Stimulated activated CD8-positive, alpha-beta memory T cell treated with anti-CD3 and anti-CD28 coated beads, Interleukin-7, amount 100 ng/mL, for 1 hour (primary cell): ENCODE measurements at places on chromosomes 1 and 21.

DNA sequence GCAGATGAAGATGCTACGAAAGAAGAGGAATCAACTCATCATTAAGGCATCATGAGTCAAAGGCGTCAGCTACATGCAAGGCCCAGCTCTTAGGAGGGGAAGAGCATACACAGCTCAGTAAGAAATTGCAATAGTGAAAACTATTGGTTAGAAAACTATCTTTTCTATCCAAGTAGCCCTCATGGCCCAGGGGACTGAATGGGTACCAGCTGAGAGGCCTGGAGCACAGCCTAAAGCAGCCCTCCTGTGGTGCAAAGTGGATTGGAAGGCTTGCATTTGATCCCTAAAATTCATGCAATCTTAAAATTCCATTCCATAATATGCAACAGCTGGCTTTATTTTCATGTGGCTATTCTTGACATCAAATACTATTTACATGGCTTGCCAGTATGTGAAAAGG lies 251.8 kb upstream of the USP24 start:
- DNase-seq = no peak

GRCh38 chr1:23434260-23434775 lies 9.8 kb upstream of the TCEA3 start:
- DNase-seq = no peak

DNA sequence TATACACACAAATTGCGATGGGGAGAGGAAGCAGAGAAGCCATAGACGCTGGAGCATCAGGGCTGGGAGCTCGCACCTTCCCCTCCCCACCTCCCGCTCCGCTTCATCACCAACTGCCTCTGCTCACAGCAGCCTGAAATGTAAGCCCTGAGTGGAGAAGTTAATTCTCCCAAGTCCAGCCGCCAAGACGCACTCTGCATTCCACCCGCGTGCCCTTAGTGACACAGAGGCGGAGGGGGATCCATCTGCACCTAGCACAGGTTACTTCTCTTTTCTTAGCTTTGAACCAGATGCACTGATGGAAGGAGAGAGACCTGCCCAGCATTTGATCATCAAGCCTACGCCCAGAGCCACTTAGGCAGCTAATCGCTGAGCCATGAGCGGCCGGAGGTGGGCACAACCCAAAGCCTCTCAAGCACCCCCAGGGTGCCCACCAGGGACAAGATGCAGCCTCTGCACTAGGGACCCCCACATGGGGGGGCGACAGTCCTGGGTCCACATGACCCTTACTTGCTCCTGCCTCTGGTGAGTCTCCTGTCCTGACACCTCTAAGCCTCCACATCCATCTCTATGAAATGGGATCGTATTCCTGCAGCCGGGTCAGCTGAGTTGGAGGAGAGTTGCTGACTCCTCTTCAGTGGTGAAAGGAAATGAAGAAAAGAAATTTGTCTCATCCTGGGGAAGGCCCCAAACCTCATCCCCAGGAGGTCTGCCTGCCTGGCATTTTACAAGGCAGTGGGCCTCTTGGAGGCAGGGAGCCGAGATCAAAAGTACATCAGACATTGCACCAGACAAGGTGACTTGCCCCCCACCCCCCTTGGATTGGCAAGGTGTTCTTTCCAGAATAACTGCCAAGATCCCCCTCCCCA lies 316.2 kb downstream of the MATN1 start:
- DNase-seq = no peak

- DNase-seq = no peak
Measured at GRCh38 chr1:46677339-46677738, 5.7 kb downstream of the TEX38 start.

DNA sequence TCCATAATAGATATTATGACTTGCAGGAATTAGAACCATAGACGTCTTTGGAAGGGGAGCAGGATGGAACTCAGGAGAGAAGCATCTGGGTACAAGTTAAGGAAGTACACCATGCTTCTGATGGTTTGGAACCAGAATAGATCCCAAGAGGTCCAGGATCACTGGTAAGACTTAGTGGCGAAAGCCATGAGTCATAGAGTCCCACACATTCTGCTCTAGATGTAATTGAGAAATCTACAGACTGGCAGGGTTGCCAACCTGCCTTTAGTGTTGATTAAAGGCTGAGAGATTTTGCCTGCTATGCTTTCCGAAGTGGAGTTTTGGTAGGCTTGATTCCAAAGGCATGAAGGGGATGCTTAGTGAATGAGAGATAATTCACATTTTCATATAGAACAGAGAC lies 57.1 kb upstream of the C1orf87 start:
- DNase-seq = no peak

GRCh38 chr1:219820551-219820950 lies 107.8 kb downstream of the SLC30A10 start:
- DNase-seq = no peak

- DNase-seq = no peak
Measured at GRCh38 chr1:87834941-87835340, 506.3 kb downstream of the LMO4 start.

- DNase-seq = no peak
Measured at GRCh38 chr1:181557313-181557712, 74.0 kb downstream of the CACNA1E start.

DNA sequence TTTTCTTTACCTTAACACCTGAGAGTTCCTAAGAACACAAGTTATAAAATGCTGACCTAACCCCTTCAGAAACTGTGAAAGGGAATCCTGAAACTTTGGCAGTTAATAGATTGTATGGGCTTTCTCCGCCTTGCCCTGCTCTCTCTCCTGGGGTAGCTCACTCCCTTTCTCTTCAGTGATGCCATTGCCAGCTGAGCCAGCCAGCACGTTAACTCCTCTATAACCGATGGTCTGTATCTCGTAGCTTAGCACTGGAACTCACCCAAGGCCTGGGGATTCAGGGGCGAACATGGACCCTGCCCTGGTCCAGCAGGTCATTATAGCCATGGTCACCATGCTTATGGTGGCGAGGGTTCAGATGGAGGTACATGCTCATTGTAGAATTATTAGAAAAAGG lies 40.7 kb downstream of the TRAPPC10 start:
- no peak for DNase-seq

GRCh38 chr21:31383770-31384169 lies 39.7 kb upstream of the TIAM1 start:
- DNase-seq = no peak

- DNase-seq = no peak
Measured at GRCh38 chr1:67680486-67680885, 4.5 kb upstream of the GADD45A start.

DNA sequence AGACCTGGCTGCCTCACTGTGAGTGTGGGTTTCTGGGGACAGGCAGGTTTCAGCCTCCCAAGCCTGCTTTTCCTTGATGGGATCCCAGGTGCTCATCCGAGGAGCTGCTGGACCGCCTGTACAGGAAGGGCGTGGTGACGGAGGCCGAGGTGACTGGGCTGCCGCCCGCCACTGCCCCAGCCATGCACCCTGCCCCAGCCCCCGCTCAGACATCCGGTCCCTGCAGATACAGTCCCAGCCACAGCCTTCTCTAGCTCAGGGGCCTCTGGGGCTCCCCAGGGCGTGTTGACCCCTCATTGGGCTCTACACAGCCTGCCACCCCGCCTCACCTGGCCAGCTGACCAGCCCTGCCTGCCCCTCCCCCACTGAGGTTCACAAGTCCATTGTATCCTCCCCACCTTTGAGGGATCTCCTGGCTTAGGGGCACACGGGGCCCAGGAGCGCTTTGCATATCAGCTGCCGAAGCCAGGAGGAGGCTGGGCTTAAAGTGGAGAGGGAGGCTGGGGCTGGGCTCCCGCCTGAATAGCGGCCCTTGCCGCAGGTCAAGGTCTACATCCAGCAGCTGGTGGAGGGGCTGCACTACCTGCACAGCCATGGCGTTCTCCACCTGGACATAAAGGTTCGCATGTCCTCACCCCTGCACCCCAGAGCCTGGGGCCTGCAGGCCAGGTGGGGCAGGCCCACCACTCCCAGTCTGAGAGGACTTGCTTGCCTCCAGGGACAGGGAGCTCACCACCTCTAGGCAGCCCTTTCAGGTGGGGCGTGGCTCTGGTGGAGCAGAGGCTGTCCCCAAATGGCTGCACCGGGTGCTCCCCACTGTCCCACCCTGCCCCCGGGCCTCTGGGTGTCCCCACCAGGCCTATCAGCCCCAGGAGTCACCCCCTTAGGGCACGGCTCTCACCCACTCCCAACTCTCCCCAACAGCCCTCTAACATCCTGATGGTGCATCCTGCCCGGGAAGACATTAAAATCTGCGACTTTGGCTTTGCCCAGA lies 38.5 kb downstream of the TRIM11 start:
- no peak for DNase-seq

DNA sequence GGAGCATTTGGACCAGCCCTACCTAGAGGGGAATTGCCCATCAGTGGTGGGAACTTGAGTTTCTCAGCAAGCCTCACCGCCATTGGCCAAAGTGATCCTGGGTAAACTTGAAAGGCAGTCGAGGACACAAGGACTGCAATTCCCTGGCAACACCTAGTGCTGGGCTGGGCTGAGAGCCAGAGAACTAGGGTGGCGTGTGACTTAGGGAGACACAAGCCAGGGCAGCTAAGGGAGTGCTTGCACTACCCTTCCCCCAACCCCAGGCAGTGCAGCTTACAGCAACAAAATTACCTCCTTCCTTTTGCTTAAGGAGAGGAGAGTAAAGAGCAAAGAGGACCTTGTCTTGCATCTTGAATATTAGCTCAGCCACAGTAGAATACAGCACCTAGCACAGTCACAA lies 176.9 kb upstream of the PRMT6 start:
- DNase-seq = no peak

GRCh38 chr1:66764994-66765578 lies 12.8 kb downstream of the DYNLT5 start:
- DNase-seq = peak; percentile 23

DNA sequence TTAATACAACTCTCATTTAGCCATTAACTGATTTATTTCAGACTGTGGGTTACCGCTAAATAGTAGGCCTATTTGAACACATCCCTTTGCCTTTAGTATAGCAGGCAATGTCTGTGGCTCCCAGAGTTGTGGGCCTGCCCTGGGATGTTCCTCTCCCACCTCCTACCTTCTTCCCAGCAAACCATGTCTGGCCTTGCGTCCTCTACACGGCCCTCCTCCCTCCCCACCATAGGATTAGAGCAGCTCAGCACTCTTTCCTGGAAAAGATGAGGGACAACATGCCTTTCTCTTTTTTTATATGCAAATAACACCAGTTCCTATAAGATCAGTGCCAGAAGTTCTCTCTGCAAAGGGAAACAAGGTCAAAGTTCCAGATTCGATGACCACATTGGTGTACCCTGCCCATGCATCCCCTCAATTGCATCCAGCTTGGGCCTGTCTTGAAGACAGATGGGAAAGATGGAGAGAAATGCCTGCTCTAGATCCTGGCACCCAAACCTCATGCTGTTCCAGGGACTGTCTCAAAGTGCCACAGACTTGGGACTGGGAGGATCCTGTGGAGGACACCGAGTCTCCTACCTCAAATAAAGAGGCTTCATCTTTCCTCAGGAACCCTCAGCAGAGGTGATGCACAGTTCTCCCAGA lies 57.2 kb downstream of the CD46 start:
- DNase-seq = no peak

DNA sequence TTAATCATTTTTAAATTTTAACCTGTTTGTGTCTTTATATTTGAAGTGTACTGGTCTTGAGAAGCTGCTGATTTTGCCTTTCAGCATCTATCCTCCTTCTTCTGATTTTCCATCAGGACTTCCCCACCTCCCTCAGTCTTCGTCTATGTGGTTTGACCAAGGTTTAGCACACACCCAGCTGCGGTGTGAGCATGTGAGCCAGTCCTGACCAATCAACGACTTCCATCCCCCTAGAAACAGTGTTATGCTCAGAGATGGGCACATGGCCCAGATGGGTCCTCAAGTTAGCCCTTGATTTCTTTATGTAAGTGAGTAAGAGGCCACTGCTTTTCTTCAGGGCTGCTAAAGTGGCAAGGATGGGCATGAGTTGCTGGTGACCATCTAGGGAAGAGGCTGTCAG lies 190.8 kb downstream of the MATN1 start:
- no peak for DNase-seq

GRCh38 chr1:17109892-17110554 lies 9.2 kb downstream of the PADI2 start:
- no peak for DNase-seq

GRCh38 chr1:235851939-235852338 lies 14.8 kb downstream of the LYST start:
- DNase-seq = no peak

DNA sequence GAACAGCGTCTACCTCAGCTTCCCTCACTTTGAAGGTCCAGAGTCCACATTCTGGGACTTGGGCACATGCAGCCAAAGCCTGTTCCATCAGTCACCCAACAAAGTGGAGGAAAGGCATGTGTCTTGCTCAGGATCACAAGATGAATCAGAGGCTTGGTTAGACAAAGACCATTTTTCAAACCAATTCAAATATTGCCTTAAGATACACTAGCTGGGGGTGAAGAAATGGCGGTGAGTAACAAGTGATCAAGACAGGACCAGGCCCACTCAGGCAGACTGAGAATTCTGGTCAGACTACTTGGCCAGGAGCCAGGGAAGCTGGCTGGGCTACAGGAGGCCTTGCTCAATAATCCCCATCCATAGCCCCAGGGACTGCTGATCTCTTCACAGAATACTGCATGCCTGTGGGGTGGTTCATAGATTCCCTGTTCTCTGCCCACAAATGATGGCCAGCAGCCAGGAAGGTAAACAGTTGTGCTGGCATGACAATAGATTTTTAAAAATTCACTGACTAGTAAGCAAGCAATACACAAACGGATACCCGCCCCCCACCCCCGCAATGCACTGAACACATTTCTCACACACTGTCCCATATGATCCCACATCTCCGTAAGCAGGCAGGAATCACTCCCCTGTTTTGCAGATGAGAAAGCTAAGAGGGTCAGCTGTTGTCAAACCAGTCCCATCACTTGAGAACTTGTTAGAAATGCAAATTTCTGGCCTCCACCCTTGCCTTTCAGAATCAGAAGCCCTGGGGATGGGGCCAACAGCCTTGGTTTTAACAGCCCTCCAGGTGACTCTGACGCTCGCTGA lies 27.2 kb downstream of the ERI3 start:
- DNase-seq = no peak

DNA sequence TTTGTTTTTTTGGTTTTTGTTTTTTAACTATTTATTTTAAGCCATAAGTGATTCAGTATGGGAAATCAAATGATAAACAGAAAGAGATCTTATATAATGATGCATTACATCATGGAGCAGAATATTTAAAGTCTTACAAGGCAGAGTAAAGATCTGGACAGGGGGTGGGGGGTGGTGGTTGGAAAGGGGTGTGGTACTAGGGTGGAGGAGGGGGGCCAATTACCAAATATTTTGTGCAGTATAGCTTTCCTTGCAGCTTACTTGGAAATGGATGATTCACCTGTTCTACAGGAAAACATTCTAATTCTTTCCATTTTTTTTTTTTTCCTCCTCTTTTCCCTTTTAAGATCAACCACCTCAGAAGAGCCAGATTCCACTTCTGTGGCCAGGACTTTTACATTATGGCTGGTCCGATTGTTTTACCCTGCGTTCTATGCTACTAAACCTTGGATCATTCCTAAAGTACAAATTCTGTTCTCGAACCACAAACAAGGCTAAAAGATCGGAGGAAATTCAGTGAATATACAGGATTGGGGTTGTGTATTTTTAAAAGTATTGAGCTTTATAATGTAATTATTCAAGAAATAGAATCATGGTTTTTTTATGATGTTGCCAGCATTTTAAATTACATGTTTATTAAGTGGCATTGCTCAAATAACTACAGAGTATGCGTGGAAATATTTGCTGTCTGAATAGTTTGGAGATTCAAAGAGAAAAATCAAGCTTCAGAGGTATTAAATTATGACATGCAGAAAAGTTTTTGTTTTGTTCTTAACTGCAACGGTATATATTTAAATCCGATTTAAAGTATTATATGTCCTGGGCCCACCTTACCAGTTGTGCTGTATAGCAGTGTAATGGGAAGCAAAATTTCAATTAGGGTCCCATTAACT lies 859.5 kb downstream of the USP25 start:
- DNase-seq = no peak

- DNase-seq = no peak
Measured at GRCh38 chr1:170617591-170618330, 46.2 kb upstream of the PRRX1 start.
